ENCODE measurements at places on chromosomes 6 and 20.
A peak's percentile ranks its signal among the peaks of the same experiment; 100 is the strongest.

- no peak for DNase-seq
Observed at GRCh38 chr6:143598466-143599080, 79.2 kb upstream of the PHACTR2 start.

DNA sequence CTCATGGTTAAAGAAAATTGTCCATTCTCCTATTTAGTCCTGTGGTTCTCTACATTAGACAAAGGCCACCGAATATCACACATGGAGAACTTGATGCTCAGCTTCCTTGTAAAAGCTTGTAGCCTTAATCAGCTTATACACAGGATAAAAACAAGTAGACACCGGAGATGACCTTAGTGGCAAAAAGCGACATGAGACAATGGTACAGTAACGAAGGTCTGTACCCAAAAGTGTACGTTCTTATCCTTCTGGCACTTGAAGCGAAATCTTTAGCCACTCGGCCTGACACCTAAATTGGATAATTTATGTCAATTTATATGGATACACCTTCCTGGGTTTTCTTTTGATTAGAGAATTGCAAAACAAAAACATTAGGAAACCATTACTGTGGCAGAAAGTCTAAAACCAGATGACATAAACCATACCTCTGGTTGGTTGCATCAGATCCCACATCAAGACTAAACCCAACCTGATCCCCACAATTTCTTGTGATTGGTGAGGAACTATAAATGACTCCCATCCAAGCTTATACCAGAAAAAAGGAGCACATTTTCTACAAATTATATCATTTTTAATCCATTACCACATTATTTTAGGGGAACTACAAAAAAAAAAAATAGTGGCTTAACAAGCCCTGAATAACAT is 6.1 kb downstream of the RBM39 start:
- no peak for DNase-seq

GRCh38 chr6:2998998-2999617 is 586 bp upstream of the NQO2 start:
- DNase-seq, result peak; percentile 40

DNA sequence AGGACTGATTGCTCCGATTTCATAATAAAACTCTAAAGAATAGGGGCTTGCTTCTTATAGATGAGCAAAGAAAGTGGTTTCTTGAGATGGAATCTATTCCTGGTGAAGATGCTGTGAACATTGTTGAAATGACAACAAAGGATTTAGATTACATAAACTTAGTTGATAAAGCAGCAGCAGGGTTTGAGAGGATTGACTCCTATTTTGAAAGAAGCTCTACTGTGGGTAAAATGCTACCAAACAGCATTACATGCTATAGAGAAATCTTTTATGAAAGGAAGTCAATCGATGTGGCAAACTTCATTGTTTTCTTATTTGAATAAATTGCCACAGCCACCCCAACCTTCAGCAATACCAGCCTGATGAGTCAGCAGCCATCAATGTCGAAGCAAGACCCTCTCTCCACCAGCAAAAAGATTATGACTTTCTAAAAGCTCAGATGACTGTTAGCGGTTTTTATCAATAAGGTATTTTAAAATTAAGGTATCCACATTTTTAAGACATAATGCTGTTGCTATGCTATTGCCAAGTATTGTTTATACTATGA is 12.7 kb upstream of the MTRF1L start:
- DNase-seq, result no peak

DNA sequence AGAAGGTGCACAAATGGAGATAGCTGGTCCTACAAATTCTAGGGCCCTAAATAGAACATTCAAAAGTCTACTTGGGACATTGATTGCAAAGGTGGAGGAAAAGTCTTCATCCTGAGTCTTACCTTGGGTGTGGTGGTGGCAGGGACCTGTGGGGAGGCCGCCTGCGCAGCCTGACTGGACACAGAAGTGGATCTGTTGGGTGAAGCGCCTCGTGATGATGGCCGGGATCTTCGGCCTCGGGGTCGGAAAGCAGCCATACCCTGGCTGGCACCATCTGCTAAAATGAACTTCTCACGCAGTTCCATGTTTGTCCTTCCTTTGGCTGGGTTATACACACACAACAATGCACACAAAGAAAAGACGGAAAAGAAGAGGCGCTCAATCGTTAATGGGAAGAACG is 179.2 kb downstream of the DST start:
- no peak for DNase-seq

GRCh38 chr6:35083507-35083906 is 57.6 kb downstream of the TCP11 start:
- DNase-seq, result no peak

- DNase-seq, result no peak
Observed at GRCh38 chr20:45212836-45213235, 6.0 kb downstream of the SEMG1 start.

- no peak for DNase-seq
Observed at GRCh38 chr6:25192590-25193459, 86.3 kb upstream of the CARMIL1 start.

DNA sequence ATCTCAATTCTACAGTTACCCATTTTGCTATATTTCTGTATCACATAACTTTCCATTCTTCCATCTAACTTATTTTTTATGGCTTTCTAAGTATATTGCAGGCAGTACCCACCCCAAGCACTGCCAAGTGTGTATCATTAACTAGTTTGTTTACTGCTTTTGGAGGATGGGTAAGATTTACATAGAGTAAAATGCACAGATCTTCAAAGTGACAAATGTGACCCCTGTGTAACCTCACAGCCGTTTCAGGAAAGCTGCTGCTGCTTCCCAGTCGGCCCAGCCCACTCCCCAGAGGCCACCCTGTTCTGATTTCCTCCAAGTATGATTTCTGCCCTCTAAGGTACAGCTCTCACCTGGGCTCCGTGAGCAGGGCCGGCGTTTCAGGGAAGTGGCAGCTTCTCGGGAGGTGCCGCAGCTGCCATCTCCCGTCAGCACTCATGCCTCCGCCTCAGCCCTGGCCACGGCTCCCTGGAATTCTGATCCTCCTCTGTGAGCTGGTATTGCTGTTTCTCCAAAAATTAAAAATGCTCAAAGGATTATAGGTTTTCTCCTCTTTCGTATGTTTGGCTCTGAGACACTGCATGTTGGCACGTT is 15.0 kb upstream of the MAP1LC3A start:
- no peak for DNase-seq

GRCh38 chr6:69343851-69344250 is 453.0 kb downstream of the LMBRD1 start:
- no peak for DNase-seq

GRCh38 chr6:149922642-149923326 is at the start of gene RAET1G:
Gene RAET1G (minus strand): TSS chr6:149923121. CDS start chr6:149923010, 111 bp downstream.
- DNase-seq, result peak; percentile 61

GRCh38 chr20:60586269-60587050 is 628.2 kb downstream of the CDH26 start:
- DNase-seq, result no peak

- DNase-seq, result no peak
Observed at GRCh38 chr6:128757961-128758360, 125.0 kb upstream of the LAMA2 start.

GRCh38 chr6:51959744-51960383 is 127.5 kb downstream of the PKHD1 start:
- no peak for DNase-seq

DNA sequence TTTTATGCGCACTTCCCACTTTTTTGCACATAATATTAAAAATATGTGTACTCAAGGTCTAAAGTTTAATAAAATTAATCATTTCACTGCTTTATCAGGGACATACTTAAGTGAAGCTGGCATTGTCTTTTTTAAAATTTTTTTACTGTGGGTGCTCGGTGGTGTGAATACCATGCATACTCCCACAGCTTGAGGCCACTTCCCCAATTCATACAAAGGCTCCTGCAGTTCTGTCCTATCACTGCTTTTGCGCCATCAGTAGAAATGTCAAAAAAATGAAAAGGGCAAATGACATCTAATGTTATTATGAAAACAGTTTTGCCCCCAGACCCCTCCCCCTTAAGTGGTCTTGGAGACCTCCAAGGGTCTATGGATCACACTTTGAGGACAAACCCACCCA is 464.1 kb upstream of the ARID1B start:
- DNase-seq, result no peak

GRCh38 chr6:87139236-87139635 is 16.1 kb upstream of the ZNF292 start:
- no peak for DNase-seq

DNA sequence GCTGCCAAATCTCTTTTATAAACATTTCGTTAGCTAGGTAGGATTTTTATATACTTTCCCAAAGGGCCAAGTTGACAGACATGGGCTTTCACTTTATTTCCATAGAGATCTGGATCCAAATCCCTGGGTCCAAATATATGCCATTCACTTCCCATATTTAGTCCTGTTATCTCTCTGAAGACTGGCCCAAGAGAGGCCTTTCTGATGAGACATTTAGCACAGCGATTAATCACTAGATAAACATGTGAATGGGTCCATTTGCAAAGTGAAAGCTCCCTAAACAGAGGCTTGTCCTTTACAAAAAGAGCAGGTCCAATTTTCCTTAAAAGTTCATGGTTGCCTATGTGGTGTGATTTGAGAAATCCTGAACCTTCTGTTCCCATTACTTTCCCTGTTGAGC is 132.6 kb downstream of the TRMT11 start:
- no peak for DNase-seq

- DNase-seq, result no peak
Observed at GRCh38 chr6:5438922-5439584, 177.7 kb downstream of the FARS2 start.

DNA sequence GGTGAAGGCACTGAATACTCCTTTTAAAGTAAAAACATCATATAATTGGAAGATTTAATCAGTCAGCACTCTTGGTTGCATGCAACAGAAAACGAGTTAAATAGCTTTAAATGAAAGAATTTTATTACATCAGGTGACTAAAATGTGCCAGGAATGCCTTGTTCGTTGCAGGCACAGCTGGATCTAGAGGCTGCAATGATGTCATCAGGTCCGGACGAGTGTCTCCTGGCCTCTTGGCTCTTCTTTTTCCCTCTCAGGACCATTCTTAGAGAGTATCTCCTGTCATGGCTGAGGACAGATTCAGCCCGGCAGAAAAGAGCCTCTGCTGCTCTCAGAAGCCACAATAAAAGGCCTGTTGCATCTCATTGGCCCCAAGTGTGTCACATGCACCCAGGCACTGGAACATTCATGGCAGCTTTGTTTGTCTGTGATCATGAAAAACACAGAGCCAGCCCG is 510.7 kb upstream of the SULF2 start:
- DNase-seq, result no peak

- no peak for DNase-seq
Observed at GRCh38 chr6:103983011-103983410, 876.7 kb downstream of the HACE1 start.

GRCh38 chr6:105587349-105588122 is 184.7 kb upstream of the PREP start:
- DNase-seq, result no peak
